Dermis microvascular lymphatic vessel endothelial cell (primary cell): ENCODE measurements at places on chromosomes 5 and 9.

- DNase-seq, result peak; percentile 53
These were observed 84.2 kb upstream of the ERCC6L2 start for GRCh38 chr9:95791286-95791685.

GRCh38 chr9:7909537-7909936 lies 110.0 kb upstream of the DMAC1 start:
- DNase-seq, result no peak

DNA sequence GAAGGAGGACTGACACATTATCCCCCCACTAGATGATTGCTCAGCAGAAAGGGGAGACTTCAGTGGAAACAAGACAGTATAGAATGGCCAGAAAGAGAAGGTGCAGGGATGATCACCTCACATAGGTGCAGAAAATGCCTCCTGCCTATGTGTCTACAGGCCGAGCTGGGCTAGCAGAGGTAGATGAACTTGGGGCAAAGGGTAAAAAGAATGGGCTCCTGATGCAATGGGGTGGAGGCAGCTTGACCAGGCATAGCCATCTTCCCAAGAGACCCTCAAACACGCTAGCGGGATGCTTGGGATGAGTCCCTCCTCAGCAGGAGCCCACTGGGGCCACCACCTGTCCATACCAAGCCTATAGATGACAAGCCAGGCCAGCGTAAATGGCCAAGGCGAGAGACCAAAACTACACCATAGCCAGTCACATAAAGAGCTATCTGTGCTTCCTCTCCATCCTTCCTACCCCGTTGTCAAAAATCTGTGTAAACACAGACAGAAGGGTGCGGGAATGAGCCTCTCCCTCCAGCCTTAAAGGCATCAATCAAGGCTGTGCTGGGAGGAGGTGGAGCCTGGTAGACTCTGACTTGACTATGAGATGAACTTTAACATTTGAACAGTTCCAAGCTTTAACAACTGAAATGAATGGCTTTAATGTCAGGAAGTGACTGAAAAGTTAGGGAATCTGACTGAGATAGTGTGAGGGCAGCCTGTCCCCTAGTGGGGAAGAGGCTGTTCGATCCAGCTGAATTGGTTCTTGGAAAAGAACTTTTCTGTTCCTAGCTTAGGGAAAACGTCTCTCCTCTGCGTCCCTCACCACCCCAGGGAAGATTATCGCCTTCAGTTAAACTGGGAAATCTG lies 10.4 kb downstream of the C9orf152 start:
- DNase-seq, result no peak

GRCh38 chr5:67255881-67256280 lies 59.3 kb upstream of the CD180 start:
- no peak for DNase-seq

DNA sequence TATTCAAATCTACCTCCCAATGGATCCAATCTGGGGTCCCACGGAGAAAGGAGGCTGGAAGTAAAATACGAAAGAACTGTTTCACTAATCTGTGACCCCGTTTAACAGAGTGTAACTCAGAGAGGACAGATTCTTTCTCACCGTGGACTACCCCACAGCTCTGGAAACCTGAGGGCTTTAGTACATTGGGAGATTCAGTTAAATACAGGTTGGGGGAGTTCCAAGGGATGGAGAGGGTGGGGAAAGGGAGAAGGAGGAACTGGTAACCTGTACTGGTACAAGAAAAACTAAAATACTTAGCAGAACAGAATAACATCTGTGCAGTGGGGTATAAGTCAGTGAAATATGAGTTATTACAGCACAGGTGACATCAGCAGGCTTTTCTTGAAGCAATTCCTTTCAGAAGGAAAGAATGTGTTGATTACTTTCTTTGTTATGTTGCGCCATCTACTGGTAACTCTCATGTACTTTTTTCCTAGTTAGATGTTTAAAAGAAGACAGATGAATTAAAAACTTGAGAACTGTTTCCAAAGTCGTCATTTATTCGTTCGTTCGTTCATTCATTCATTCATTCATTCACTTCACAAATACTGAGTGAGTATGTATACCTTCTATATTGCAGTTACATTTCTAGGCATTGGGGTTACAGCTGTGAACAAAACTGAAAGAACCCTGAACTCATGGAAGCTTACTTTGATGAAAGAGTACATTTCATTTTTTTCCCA lies 30.0 kb upstream of the STOM start:
- peak; percentile 54 for DNase-seq

DNA sequence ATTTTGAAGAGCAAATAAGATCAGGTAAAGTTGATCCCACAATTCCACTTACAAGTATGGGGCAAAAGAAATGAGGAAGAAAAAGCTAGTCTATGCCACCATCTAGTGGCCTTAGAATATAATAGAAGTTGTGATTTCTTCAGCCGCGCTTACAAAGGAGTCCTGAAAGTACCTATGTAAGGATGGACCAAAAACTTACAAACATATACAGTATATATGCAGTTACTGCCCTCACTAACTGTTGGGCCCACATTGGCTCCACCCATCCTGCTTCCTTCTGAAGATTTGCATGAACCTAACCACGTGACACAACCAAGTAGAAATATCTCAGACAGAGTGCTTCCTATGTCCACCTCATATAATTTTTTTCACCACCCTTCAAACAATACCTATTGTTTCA lies 11.7 kb upstream of the OR13D1 start:
- peak; percentile 22 for DNase-seq

- no peak for DNase-seq
These were observed 15.6 kb downstream of the TICAM2 start for GRCh38 chr5:115586525-115587146.

GRCh38 chr5:133843911-133844310 lies 124.5 kb downstream of the C5orf15 start:
- DNase-seq, result no peak
